NCI-H1436 (cell line): ENCODE measurements at places on chromosomes 11 and 22.

GRCh38 chr11:79670882-79671281, 230.1 kb upstream of the TENM4 start:
- DNase-seq, result no peak

- no peak for DNase-seq
Observed at GRCh38 chr11:28017816-28018215, 90.1 kb downstream of the KIF18A start.

GRCh38 chr22:28917747-28918549, 34.6 kb downstream of the ZNRF3 start:
- no peak for DNase-seq

- no peak for DNase-seq
Observed at GRCh38 chr22:34669001-34669400, 397.0 kb upstream of the ISX start.

DNA sequence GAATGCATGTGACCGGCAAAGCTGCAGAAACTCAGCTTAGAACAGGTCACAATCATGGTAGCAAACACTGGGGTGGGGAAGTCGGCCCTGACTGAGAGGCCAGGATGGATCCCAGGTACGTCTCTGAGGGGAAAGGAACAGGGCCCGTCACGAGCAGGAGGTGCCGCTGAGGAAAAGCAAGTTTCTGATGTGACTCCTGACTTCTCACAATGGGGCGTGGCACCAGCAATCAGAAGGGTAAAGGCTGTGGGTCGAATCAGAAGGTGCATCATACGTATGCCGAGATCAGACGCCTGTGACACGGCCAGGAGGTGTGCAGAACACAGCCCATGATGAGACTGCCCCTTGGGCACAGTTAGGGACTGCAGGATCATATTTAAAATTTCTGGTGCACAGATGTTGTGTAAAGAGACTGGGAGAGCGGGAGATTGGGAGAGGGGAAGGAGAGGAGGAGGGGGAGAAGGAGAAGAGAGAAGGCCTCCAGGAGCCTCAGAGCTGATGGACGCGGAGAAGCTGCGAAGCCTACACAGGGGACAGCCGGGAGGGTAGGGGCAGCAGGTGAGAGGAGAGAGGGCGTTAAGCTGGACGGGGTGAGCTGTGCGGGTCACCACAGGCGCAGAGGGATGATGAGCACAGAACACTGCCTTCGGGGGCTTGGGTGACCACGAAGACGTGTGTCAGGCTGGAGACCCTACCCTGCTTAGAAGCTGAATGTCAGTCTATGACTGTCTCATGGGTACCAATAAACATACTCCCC, 30.7 kb downstream of the KRTAP5-5 start:
- no peak for DNase-seq

- DNase-seq, result no peak
Observed at GRCh38 chr11:111012491-111012890, 233.0 kb upstream of the POU2AF2 start.

DNA sequence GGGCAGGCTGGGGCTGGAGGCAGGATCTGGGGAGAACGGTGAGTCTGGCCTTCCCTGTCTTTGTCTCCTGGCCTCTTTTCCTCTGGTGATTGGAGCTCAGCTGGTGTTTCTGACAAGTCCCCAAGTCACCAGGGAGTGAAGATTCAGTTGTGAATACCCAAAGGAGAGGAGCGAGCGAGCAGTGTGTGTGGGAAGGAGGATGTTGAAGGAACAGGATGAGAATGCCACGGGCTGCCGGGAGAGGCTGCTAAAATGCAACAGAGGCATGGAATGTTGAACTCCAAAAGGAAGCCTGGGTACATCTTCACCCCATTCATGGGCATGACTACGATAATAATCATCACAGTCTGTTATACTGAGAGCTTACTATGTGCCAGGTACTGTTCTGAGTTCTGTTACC, 163.3 kb downstream of the CEP164 start:
- DNase-seq, result no peak

GRCh38 chr11:74608431-74608830, 16.0 kb downstream of the POLD3 start:
- DNase-seq, result no peak

- no peak for DNase-seq
Observed at GRCh38 chr22:38082986-38083710, 836 bp downstream of the SLC16A8 start.

- no peak for DNase-seq
Observed at GRCh38 chr11:119223856-119224255, 17.7 kb downstream of the CBL start.

GRCh38 chr22:37002633-37003032, 16.6 kb downstream of the TST start:
- DNase-seq, result no peak

DNA sequence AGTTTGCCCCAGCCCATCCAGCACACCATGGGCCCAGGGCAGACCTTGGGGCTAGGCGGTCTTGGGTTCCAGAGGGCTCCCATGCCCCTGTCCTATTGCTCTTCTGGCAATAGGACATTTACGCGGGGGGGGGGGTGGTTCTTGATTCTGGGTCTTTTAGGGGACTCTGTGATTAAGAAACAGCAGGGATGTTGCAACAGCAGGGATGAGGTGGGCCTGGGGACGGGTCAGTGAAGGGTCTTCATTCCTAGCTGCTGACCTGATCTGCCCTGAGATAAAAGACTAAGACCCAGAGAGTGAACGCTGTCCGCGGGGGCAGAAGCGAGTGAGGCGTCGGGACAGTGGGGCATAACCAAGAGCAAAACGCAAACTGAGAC, 418 bp upstream of the ADAMTS15 start:
- DNase-seq, result no peak

GRCh38 chr22:25563761-25564319, 635 bp upstream of the GRK3 start:
- no peak for DNase-seq

- no peak for DNase-seq
Observed at GRCh38 chr11:101553891-101554292, 29.9 kb downstream of the TRPC6 start.

GRCh38 chr22:33271390-33272161, 213.4 kb upstream of the SYN3 start:
- DNase-seq, result no peak

- no peak for DNase-seq
Observed at GRCh38 chr11:19669511-19669910, 43.1 kb upstream of the NAV2 start.

DNA sequence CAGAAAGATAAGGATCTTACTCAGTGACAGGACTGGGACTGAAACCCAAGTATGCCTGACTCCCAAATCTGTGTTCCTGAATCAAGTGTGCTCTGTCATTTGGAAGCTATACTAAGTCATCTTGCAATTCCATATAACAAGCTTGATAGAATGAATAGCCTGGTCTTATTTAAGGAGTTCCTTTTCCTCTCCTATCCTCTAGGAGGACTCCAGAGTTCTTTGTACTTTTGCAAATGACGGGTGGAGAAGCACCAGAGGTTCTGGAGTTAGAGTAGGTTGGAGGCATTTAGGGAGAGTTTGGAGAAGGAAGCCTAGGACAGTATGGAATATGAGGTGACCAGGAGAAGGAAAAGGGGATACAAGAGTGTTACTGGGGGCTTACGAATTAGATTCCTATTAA, 92.9 kb upstream of the RCN1 start:
- DNase-seq, result no peak

- DNase-seq, result no peak
Observed at GRCh38 chr11:117705866-117706265, 91.2 kb downstream of the DSCAML1 start.

DNA sequence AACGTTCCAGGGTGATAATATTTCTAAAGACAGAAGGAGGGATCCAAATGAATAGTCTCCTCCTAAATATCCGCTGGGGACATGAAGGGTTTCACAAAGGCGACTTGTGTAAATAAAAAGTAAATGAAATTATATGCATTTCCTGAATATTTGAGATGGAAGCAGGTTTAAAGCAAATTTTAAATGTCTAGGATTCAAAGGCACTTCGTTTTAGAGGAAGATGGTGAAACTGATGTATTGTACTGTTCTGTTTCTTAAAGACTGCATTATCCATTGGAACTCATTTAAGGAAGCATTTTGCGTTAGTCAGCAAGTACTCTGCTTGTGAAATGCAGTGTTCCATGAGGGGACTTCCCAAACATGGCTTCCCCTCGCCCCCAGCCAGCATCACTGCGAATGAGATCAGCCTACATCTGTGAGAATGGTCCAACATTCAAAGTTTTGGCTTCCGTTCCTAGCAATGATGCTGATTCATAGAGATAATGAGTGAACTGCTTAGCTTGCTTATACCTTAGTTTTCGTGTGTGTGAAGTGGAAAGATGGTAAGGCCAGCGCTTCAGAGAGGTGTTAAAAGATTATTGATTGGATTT, 1.5 kb downstream of the RAB39A start:
- no peak for DNase-seq

DNA sequence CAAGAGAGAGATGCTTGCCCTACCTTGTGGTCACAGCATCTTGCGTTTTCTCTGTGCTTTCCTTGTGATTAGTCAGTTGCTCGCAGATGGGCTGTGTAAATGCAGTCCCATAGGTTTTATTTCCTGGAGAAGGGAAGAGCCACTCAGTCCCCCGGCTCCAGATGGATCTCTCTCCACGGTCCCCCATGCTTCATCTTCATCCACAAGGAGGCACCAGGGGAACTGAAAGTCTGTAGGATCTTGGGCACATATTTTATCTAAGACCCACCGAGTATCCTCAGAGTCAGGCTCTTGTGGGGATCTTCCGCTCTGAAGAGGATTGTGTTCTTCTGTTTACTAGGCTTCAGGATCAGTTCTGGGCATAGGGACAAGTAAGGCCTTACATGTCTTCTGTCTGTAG, 66.8 kb upstream of the E2F8 start:
- DNase-seq, result no peak

DNA sequence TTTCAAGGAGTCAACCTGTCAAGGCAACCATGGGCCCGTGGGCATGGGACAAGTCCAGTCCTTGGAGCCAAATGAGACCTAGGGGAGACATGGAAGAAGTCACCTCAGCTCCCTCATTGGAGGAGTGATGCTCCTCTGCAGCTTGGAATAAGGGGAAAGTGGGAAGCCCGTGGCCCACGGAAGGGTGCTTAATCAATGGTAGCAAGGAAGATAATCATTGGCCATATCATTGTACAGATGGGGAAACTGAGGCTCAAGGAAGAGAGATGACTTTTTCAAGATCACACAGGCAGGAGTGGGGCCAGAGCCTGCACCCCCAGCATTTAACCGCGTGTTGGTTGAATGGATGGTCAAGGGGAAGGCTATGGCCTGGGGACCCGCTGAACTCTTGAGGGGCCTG, 133.0 kb downstream of the OSBP2 start:
- DNase-seq, result no peak

- DNase-seq, result no peak
Observed at GRCh38 chr11:45154276-45154675, 7.8 kb downstream of the PRDM11 start.
